ENCODE measurements at places on chromosomes 5 and 9. TPM values are rescaled to one million over a fixed set of nuclear protein-coding genes. Genes with fewer than 3 reads are reported as not detected.

DNA sequence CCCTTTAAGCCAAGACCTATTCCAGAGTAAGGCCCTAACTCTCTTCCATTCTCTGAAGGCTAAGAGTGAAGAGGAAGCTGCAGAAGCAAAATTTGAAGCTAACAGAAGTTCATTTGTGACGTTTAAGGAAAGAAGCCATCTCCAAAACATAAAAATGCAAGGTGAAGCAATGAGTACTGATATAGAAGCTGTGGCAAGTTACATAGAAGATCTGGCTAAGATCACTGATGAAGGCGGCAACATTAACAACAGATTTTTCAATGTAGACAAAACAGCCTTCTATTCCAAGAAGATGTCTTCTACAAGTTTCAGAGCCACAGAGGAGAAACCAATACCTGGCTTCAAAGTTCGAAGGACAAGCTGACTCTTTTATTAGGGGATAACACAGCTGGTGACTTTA lies 1143.4 kb downstream of the CDH12 start:
- no peak overlapping the region for H3K4me3 ChIP-seq
- peaks cover 2% of the 10 kb centered on the region for H3K27me3 ChIP-seq
- no peak for DNase-seq
- no peak overlapping the region for H3K27ac ChIP-seq
- no peaks in the 10 kb centered on the region for H3K4me1 ChIP-seq
- H3K36me3 ChIP-seq: no peaks in the 10 kb centered on the region

GRCh38 chr5:160556846-160557245 lies 135.2 kb downstream of the PTTG1 start:
- no peak overlapping the region for H3K4me3 ChIP-seq
- H3K27me3 ChIP-seq: peaks cover 4% of the 10 kb centered on the region
- H3K27ac ChIP-seq: no peak overlapping the region
- H3K4me1 ChIP-seq: no peaks in the 10 kb centered on the region
- DNase-seq: no peak

The ADAMTS6 gene
- total RNA-seq: 16.7 TPM

DNA sequence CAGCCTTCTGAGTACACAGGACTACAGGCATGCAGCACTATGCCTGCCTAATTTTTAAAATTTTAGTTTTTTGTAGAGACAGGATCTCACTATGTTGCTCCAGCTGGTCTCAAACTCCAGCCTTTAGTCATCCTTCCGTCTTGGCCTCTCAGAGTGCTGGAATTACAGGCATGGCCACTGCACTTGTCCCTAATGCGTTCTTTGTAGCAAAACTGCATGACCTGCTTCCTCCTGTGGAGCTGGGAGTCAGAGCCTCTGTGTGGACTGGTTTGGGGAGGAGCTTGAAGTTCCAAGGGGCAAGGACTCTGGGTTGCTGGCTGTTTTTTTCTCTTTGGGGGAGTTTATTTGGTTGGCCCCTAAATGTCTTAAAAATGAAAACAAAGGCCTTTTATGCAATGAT lies 22.7 kb upstream of the ANKRD34B start:
- peak overlapping the region; percentile 62 for H3K27ac ChIP-seq
- no peaks in the 10 kb centered on the region for H3K36me3 ChIP-seq
- peaks cover 3% of the 10 kb centered on the region for H3K27me3 ChIP-seq
- DNase-seq: no peak

The DMRT3 gene
- not detected for total RNA-seq

The TLX3 gene
- 0.23 TPM for total RNA-seq

- peaks cover 3% of the 10 kb centered on the region for H3K4me1 ChIP-seq
- peak overlapping the region; percentile 91 for H3K4me3 ChIP-seq
- H3K27ac ChIP-seq: peak overlapping the region; percentile 83
- peak; percentile 64 for DNase-seq
These were observed 1.2 kb downstream of the CDKN2B-AS1 start for GRCh38 chr9:21995666-21996398.

- no peak overlapping the region for H3K27ac ChIP-seq
- H3K4me1 ChIP-seq: peaks cover 6% of the 10 kb centered on the region
These were observed 21.8 kb downstream of the WHRN start for GRCh38 chr9:114483499-114483898.

DNA sequence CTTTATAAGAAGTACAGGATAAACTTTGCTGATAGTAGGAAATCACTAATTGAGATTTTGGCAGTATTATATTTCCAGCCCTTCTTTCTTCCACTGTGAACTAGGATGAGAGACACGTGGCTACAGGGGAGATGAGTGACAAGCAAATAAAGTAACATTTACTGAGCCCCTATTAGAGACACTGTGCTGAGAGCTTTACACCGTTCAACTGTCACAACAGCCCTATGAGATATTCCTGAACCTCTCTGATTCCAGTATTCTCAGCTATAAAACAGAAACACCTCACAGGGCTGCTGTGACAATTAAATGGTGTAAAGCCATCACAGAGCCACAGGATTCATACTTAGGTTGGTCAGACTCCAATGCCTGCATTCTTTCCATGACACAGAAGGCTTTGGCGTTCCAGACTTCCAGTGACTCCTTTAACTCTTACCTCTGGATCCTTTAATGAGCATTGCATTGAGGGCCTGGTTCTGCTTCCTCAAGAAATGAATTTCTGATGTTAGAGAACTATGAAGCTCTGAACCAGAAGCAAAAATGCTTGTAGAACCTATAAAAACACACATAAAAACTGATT lies 169.0 kb downstream of the CDK5RAP2 start:
- H3K4me1 ChIP-seq: peaks cover 23% of the 10 kb centered on the region
- H3K36me3 ChIP-seq: peaks cover 20% of the 10 kb centered on the region
- no peak overlapping the region for H3K4me3 ChIP-seq
- DNase-seq: no peak
- H3K27me3 ChIP-seq: peaks cover 1% of the 10 kb centered on the region
- H3K27ac ChIP-seq: no peak overlapping the region

The PCDHGA6 gene
- 3.9 TPM for total RNA-seq

DNA sequence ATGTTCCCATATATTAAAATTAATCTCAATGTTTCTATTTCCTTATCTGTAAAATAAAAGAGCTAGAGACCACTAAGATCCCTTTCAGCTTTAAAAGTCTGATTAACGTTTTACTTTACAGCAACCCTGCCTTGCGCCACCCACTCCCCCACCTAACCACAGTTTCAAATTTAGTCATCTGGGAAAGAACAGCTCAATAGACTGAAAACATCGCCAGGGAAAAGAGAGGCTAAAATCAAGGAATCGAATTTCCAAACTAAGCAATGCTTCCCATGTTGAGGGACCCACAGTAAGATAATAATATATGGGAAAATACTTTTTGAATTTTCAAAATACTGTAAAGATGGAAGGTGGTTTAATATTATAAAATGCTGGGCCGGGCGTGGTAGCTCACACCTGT lies 6.6 kb downstream of the SAXO1 start:
- H3K4me1 ChIP-seq: peaks cover 7% of the 10 kb centered on the region
- no peaks in the 10 kb centered on the region for H3K36me3 ChIP-seq
- H3K4me3 ChIP-seq: no peak overlapping the region
- peaks cover 4% of the 10 kb centered on the region for H3K27me3 ChIP-seq
- no peak for DNase-seq
- no peak overlapping the region for H3K27ac ChIP-seq

The PALM2AKAP2 gene
- total RNA-seq: 1.2 TPM

The SH2D3C gene
- total RNA-seq: 137 TPM

- no peak overlapping the region for H3K4me3 ChIP-seq
- no peak for DNase-seq
- no peak overlapping the region for H3K27ac ChIP-seq
- peaks cover 2% of the 10 kb centered on the region for H3K27me3 ChIP-seq
- no peaks in the 10 kb centered on the region for H3K36me3 ChIP-seq
These were observed 56.9 kb downstream of the ZNF618 start for GRCh38 chr9:113932906-113933584.

DNA sequence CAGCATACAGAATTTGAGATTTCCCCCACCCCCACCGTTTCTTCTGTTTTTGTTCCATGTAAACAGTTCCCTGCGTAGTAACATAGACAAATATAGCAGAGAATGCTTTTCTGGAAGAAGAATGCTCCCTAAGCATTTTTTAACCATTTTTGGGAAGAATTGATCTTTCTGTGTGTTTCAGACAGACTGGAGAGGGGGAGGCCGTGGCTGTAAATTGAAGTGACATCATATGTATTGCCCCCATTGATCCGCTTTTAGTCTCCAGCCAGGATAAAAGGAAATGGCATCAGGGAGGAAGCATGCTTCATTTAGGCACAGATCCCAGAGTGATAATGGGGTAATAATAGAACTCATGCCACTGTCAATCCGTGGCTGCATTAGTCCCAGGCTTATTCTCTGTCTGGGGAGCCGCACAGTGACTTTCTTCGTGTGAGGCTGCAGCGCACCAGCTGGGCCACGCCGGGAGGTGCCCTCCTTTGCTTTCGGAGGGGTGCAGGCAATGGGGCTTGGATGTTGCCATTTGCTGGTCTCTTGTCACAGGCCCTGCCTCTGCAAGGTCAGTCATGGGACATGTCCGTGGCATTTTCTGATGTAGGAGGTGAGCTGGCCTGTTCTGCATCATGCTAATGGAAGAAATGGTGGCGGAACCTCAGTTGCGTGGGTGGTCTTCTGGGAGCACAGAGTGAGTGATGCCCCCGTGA lies 261.5 kb downstream of the FANCC start:
- H3K4me3 ChIP-seq: no peak overlapping the region
- peaks cover 18% of the 10 kb centered on the region for H3K4me1 ChIP-seq
- peaks cover 2% of the 10 kb centered on the region for H3K36me3 ChIP-seq
- peak overlapping the region; percentile 77 for H3K27ac ChIP-seq
- peaks cover 1% of the 10 kb centered on the region for H3K27me3 ChIP-seq

DNA sequence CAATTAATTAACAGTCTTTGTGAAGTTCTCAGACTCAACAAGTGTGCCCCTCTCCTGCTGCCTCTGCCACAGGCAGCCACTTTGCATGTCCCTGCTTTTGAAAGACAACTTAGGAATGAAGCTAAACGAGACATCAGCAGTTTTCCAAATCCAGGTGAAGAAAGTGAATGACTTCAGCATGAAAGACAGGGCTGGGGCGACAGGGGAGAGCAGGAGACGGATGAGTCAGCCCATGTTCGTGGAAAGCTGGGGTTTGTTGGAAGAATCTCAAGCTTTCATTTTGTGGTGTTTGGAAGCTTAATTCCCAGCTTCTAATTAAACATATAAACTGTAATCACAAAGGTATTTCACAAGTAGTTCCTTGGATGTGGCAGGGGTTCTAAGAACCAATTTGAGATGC lies 207.8 kb upstream of the MAP3K1 start:
- peaks cover 8% of the 10 kb centered on the region for H3K4me1 ChIP-seq
- H3K36me3 ChIP-seq: no peaks in the 10 kb centered on the region
- no peak overlapping the region for H3K4me3 ChIP-seq
- no peaks in the 10 kb centered on the region for H3K27me3 ChIP-seq
- no peak overlapping the region for H3K27ac ChIP-seq

The PCDHB11 gene
- 6.4 TPM for total RNA-seq

The FGF18 gene
- 0.13 TPM for total RNA-seq

The ANKRD18A gene
- total RNA-seq: 0.10 TPM

DNA sequence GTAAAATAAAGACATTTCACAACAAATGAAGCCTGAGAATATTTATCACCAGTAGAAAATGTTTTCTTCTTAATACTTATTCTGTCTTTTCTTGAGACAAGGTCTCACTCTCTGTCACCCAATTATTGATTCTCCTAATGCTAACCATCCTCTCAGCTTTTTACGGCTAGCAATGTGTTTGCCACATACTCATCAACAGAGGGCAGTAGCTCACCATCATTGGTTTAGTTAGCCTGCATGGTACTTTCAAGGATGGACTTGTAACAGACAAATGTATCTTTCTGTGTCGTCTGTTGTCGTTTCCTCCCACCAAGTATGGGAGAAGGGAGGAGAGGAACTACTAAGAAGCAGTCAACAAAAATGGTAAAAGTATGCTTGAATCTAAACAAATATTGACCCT lies 5.9 kb upstream of the ACO1 start:
- no peak overlapping the region for H3K4me3 ChIP-seq
- DNase-seq: peak; percentile 50
- no peak overlapping the region for H3K27ac ChIP-seq
- no peaks in the 10 kb centered on the region for H3K36me3 ChIP-seq

The ZDHHC11B gene
- not detected for total RNA-seq

The ANKRD20A1 gene
- total RNA-seq: 0.54 TPM

- DNase-seq: no peak
- H3K36me3 ChIP-seq: no peaks in the 10 kb centered on the region
- no peaks in the 10 kb centered on the region for H3K27me3 ChIP-seq
These were observed 287.7 kb downstream of the SLIT3 start for GRCh38 chr5:169013208-169013728.

DNA sequence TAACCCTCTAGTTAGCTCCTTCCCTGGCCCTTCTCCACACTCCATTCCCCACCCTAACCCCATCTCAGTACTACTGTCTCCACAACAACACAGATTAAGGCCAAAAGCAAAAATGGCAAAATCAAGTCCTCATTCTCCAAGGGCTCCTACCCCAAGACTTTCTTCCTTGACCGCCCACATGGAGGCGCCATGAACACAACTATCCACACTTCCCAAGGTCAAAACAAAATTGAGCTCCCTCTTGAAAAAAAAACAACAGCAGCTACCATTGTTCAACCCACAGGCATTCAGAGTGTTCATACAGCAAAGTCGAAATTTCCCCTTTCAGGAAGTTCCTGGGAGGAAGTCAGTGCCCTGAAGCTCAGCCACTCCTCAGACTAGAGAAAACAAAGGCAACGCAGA lies 54.4 kb downstream of the GNAQ start:
- H3K4me1 ChIP-seq: peaks cover 47% of the 10 kb centered on the region
- H3K27ac ChIP-seq: peak overlapping the region; percentile 97
- H3K27me3 ChIP-seq: peaks cover 5% of the 10 kb centered on the region

The ASS1 gene
- 3.1 TPM for total RNA-seq

The PTGDS gene
- total RNA-seq: not detected

The SMIM32 gene
- not detected for total RNA-seq
